Activated gamma-delta T cell (primary cell): ENCODE measurements at places on chromosomes 3 and 15.

DNA sequence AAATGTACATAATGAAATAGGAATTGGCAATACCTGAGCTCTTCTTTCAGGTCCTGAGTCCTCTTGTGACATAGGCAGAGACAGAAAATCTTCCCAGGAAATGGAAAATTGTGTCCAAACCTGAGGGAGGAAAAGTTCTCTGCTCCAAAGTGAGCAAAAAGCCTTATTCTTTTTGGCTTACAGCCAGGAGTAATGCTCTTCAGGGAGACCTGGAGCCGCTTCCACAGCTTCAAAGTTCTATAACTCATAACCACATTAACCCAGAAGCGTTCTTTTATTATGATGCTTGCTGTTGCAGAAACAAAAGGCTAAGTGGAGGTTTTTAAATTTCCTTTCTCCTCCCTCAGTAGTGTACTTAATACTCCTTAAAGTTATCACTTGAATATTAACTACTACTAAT, 633 bp downstream of the IGSF10 start:
- no peak for DNase-seq

DNA sequence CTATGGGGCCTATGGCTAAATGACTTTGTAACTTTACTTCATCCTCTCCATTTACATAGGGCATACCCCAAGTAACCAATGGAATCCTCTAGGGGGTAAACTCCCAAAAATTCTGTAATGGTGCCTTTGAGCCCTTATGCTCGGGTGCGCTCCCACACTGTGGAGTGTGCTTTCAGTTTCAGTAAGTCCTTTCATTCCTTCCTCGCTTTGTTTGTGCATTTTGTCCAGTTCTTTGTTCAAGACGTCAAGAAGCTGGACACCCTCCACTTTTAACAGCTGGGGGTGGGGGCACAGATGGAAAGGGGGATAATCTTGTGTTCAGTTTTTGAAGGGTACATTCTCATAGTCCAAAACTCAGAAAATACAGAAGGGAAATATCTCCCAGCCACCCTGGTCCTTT, 84.4 kb upstream of the C2CD4B start:
- DNase-seq = no peak

GRCh38 chr3:194198938-194199337, 63.0 kb downstream of the HES1 start:
- DNase-seq = no peak

DNA sequence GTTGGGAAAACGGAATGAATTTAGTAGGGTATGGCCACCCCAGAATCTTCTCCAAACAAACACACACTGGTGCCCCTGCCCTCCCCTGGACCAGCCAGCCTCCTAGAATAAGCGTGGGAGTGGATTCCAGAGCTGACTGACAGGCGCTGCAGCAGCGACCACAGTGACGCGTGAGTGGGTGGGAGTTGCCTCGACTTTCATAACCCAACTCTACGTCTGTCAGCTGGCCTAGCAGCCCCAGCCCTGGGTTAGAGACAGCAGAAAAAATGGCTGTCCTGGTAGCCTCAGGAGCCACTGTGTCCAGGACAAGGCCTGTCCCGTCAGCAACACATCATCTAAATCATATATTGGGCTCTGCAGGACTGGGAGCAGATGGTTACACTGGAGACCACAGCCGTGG, 10.0 kb downstream of the PLA2G4B start:
- DNase-seq = no peak

DNA sequence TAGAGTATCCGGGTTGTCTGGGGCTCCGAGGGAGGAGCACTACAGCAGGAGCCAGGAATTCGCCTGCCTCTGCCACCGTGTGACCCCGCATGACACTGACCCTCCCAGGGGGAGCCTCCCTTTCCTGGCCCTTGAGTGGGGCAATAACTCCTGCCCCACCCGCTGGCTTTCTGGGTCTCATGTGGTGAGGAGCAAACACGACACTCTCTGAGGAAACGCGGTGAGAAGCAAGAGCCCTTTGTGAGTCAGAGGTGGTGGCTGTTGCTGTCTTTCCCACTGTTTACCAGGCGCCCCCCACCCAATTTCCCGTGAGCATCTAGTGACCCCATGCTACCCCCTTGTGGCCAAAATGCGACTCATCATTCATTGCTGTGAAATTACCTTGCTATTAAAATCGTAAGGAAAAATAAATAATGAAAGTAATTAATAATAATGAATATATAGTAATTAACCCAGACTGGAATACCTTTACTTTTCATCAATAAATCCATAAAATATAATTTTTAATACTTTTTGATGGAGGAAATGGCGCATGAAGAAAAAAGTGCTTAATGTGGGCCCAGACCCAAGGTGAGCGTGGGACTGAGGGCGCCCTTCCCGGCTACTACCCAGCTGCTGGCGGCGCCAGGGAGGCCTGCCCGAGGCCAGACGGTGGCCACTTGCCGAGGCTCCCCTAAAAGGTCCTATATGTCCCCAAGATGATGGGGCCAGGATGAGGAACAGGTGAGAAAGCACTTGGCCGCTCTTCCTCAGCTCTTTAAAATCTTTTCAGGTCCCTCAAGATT, 29.3 kb downstream of the CCNL1 start:
- DNase-seq = peak; percentile 23
